ENCODE measurements at places on chromosomes 2 and 18. TPM values are rescaled to one million over a fixed set of nuclear protein-coding genes. Genes with fewer than 3 reads are reported as not detected.

DNA sequence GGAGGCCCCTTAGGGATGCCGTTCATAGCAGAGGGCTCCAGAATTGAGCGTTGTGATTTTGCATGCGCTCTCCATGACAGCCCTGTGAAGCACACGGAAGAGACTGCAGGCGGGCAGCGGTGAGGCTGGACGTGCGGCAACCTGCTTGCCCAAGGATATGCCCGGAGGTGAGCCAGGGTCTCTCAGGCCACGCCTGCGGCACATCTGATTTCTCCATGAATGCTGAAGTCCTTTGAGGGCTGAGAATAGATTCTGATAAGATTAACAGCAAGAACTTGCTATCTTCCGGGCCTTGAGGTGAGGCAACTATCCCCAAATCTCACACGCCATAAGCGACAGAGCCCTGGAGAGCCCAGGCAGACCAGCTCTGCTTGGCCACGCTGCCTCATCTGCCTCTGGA is 55.6 kb upstream of the LAMA1 start:
- no peak overlapping the region for H3K4me3 ChIP-seq
- H3K27me3 ChIP-seq, result no peaks in the 10 kb centered on the region
- H3K4me1 ChIP-seq, result no peaks in the 10 kb centered on the region

GRCh38 chr2:222686086-222686750 is 14.8 kb downstream of the MOGAT1 start:
- no peaks in the 10 kb centered on the region for H3K36me3 ChIP-seq
- no peak overlapping the region for H3K4me3 ChIP-seq
- peaks cover 1% of the 10 kb centered on the region for H3K27me3 ChIP-seq

DNA sequence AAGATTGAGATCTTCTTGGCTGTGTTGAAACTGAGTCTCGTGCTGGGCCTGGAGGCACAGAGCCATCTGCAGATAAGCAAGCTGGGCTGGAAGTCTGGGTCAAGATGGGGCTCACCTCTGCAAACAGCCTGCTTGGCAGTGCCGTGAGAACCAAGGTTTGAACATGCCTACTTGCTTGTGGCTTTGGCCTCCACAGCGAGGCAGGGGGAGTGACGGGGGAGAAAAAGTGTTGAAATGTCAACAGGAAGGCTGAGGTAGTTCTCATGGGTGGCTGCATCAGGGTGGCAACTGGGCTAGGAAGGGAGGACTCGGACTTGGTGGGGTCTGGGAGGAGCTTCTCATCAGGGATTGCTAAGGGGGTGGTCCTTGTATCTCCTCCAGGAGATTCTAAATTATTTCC is 99.7 kb downstream of the THNSL2 start:
- H3K27me3 ChIP-seq, result no peaks in the 10 kb centered on the region
- H3K4me3 ChIP-seq, result no peak overlapping the region
- H3K36me3 ChIP-seq, result no peaks in the 10 kb centered on the region
- DNase-seq, result no peak

The SERPINB4 gene
- not detected for total RNA-seq

The TUBB6 gene
- total RNA-seq, result 6.7 TPM

- H3K4me1 ChIP-seq, result no peaks in the 10 kb centered on the region
- H3K27ac ChIP-seq, result no peak overlapping the region
- no peaks in the 10 kb centered on the region for H3K36me3 ChIP-seq
- no peak for DNase-seq
- no peak overlapping the region for H3K4me3 ChIP-seq
- peaks cover 8% of the 10 kb centered on the region for H3K27me3 ChIP-seq
Measured at GRCh38 chr2:26904839-26905238, 56.9 kb downstream of the DPYSL5 start.

GRCh38 chr2:174678395-174678794 is 80.8 kb upstream of the WIPF1 start:
- H3K27ac ChIP-seq, result no peak overlapping the region
- H3K36me3 ChIP-seq, result peaks cover 11% of the 10 kb centered on the region
- H3K27me3 ChIP-seq, result no peaks in the 10 kb centered on the region
- no peak overlapping the region for H3K4me3 ChIP-seq

The MC2R gene
- not detected for total RNA-seq

The REEP1 gene
- total RNA-seq, result 0.15 TPM

GRCh38 chr2:190088917-190089316 is 26.4 kb upstream of the MSTN start:
- no peak overlapping the region for H3K4me3 ChIP-seq
- no peaks in the 10 kb centered on the region for H3K27me3 ChIP-seq
- H3K36me3 ChIP-seq, result no peaks in the 10 kb centered on the region

The ANKRD62 gene
- not detected for total RNA-seq

The KCNG2 gene
- not detected for total RNA-seq

GRCh38 chr2:74077636-74078035 is 70.1 kb downstream of the BOLA3 start:
- no peak for DNase-seq
- no peaks in the 10 kb centered on the region for H3K4me1 ChIP-seq
- H3K36me3 ChIP-seq, result peaks cover 23% of the 10 kb centered on the region

The CFAP53 gene
- 0.48 TPM for total RNA-seq

The SPATA3 gene
- total RNA-seq, result 0.24 TPM

The KANSL3 gene
- total RNA-seq, result 33.7 TPM

DNA sequence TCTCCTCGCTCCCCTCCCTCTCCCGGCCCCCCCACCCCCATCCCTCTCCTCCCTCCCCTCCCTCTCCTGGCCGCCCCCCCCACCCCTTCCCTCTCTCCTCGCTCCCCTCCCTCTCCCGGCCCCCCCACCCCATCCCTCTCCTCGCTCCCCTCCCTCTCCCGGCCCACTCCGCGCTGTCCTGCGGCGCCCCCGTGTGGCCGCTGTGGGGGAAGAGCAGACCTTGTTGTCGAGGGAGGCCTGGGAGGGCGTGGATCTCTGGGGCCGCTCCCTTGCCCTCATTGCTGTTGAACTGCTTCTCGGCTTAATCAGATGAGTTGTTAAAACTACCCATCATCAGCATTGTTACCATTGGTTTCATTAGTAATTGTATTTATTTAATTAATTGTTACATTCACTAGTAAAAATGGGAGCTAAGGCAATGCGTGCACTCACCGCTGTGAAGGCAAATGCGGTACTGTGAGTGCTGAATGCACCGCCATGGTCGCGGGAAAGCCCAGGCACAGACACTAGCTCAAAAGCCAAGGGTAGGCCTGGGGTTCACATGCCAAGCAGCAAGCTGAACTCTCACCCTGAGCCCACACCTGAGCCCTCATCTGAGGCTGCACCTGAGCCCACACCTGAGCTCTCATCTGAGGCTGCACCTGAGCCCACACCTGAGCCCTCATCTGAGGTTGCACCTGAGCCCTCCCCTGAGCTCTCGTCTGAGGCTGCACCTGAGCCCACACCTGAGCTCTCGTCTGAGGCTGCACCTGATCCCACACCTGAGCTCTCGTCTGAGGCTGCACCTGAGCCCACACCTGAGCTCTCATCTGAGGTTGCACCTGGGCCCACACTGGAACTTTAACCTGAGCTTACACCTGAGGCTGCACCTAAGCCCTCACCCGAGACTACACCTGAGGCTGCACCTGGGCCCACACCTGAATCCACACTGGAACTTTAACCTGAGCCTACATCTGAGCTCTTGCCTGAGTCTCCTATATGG is 8.8 kb downstream of the RTP5 start:
- no peaks in the 10 kb centered on the region for H3K36me3 ChIP-seq
- no peak overlapping the region for H3K27ac ChIP-seq
- DNase-seq, result peak; percentile 82
- H3K4me3 ChIP-seq, result no peak overlapping the region

The CAPN14 gene
- 0.19 TPM for total RNA-seq

DNA sequence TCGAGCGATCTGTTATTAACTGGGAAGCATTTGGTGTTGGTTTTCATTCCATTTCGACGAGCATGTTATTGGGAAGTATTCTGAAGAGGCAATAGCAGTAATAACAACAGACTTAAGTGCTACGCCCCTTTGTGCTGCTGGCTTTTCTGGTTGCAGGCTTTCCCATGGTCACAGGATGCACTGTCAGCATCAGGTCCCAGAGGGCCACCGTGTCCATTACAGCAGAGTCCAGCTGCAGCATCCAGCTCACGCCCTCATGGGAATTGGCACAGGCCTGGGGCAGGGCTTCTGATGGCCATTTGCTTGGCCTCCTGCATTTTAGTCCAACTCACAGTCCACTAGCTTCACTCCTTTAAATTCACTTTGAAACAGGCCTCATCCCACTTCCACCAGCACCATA is 44.4 kb downstream of the BCL2L11 start:
- H3K27ac ChIP-seq, result no peak overlapping the region
- no peak overlapping the region for H3K4me3 ChIP-seq
- peaks cover 10% of the 10 kb centered on the region for H3K27me3 ChIP-seq
- DNase-seq, result no peak
- peaks cover 49% of the 10 kb centered on the region for H3K36me3 ChIP-seq

The PXDN gene
- not detected for total RNA-seq

The MYOM1 gene
- total RNA-seq, result 0.90 TPM

The UGT1A5 gene
- not detected for total RNA-seq

The MALL gene
- 0.31 TPM for total RNA-seq

The AMER3 gene
- total RNA-seq, result not detected

GRCh38 chr2:132607426-132608090 is 62.4 kb downstream of the LYPD1 start:
- no peak overlapping the region for H3K4me3 ChIP-seq
- no peak for DNase-seq
- H3K36me3 ChIP-seq, result no peaks in the 10 kb centered on the region
- H3K4me1 ChIP-seq, result no peaks in the 10 kb centered on the region
- H3K27me3 ChIP-seq, result no peaks in the 10 kb centered on the region

The EMILIN2 gene
- total RNA-seq, result 18.7 TPM
